ENCODE measurements at places on chromosomes 3 and 15. TPM values are rescaled to one million over a fixed set of nuclear protein-coding genes. Genes with fewer than 3 reads are reported as not detected.

TRAIP gene
- total RNA-seq: 3.2 TPM

FAM174B gene
- total RNA-seq: 87.6 TPM

LMAN1L gene
- total RNA-seq: not detected

STRIT1 gene
- not detected for total RNA-seq

IMPG2 gene
- 0.26 TPM for total RNA-seq

RAB8B gene
- 56.8 TPM for total RNA-seq

ANKRD63 gene
- not detected for total RNA-seq

SPTBN5 gene
- total RNA-seq: 2.7 TPM

CELSR3 gene
- total RNA-seq: 0.25 TPM

SCN11A gene
- total RNA-seq: 0.13 TPM

DNAH1 gene
- total RNA-seq: 1.0 TPM

TGM4 gene
- total RNA-seq: 0.13 TPM

TMEM212 gene
- not detected for total RNA-seq

EXD1 gene
- total RNA-seq: under 0.01 TPM

PPP1R14D gene
- total RNA-seq: not detected

CFAP161 gene
- 0.38 TPM for total RNA-seq

MORF4L1 gene
- total RNA-seq: 329 TPM

CTDSPL2 gene
- 77.7 TPM for total RNA-seq

UQCC5 gene
- total RNA-seq: 4.8 TPM

UROC1 gene
- total RNA-seq: not detected

DAZL gene
- total RNA-seq: not detected

FAM107A gene
- total RNA-seq: 0.76 TPM

ATP2B2 gene
- total RNA-seq: not detected

AHSG gene
- under 0.01 TPM for total RNA-seq

FOXB1 gene
- total RNA-seq: not detected

PDZRN3 gene
- 0.13 TPM for total RNA-seq

GATA2 gene
- 6.7 TPM for total RNA-seq

CD96 gene
- not detected for total RNA-seq

CPN2 gene
- not detected for total RNA-seq

UNC13C gene
- not detected for total RNA-seq

TTC21A gene
- 0.90 TPM for total RNA-seq

CYP11A1 gene
- not detected for total RNA-seq

LCTL gene
- not detected for total RNA-seq

PRR20G gene
- not detected for total RNA-seq

OR5K2 gene
- total RNA-seq: not detected

GATM gene
- 0.26 TPM for total RNA-seq

DNAH12 gene
- under 0.01 TPM for total RNA-seq

FGF12 gene
- 1.0 TPM for total RNA-seq

GOLGA6D gene
- total RNA-seq: not detected

MRPL47 gene
- 22.3 TPM for total RNA-seq

IL20RB gene
- 0.51 TPM for total RNA-seq

CHRNA5 gene
- total RNA-seq: 2.1 TPM

CLDN1 gene
- total RNA-seq: 0.13 TPM

SMCO1 gene
- total RNA-seq: not detected

STT3B gene
- 130 TPM for total RNA-seq

ALS2CL gene
- total RNA-seq: 5.4 TPM

P4HTM gene
- total RNA-seq: 4.7 TPM

GHSR gene
- total RNA-seq: not detected

GABRA5 gene
- total RNA-seq: not detected

Measured in dermis microvascular lymphatic vessel endothelial cell (primary cell).